ENCODE measurements at places on chromosomes 13 and 19.
A peak's percentile ranks its signal among the peaks of the same experiment; 100 is the strongest.

DNA sequence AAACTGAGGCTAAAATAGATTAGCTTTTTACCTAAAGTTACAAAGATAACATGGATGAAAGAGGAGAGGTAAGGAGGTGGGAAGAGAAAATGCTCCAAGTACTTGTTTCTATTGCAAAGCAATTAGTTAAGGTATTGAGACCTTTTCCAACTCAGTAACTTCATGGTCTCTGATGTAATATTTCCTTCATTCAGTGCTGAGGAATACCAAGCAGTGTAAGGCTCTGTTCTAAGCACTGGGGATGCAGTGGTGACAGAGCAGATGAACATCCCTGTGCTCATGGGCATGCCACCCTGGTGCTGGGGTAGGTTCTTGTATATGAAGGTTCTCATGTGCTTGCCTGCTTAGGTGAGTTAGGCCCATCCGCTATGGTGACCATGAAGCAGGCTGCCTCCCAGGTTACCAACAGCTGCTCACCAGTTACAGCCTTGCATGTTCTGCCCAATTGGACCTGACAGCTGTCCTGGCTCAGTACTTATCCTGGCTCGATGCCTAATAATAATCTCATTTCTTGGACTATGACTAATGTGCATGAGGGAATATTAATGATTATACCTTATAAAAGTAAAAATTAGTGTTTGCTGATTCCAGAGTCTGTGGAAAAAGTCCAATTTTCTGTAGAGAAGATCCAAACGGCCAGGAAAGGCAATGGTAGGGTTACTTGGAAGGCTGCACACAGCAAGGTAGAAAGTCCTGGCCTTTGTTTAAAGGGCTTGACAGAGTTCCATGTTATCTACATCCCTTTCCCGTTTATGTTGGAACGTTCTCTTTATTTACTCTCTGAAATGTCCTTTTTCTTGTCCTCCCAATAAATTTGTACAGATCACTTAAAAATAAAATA is 48.3 kb downstream of the LATS2 start:
- DNase-seq: no peak

DNA sequence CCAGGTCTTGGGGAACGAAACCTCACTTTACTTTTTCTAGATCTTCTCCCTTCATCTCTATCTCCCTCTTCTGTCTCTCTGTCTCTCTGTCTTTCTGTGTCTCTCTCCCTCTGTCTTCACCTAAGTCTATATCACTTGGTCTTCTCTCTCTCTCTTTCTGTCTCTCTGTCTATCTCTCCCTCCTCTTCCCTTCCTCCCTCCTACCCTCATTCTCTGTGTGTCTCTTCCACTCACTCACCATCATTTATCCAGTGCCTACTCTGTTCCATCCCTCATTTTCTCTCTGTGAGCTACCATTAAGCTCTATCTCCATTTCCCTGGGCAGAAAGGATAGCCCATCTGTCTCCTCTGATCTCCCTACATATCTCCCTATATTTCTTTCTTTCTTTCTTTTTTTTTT is 32.2 kb upstream of the FBL start:
- DNase-seq: no peak

- no peak for DNase-seq
Observed at GRCh38 chr19:48405850-48406249, 12.4 kb downstream of the GRIN2D start.

DNA sequence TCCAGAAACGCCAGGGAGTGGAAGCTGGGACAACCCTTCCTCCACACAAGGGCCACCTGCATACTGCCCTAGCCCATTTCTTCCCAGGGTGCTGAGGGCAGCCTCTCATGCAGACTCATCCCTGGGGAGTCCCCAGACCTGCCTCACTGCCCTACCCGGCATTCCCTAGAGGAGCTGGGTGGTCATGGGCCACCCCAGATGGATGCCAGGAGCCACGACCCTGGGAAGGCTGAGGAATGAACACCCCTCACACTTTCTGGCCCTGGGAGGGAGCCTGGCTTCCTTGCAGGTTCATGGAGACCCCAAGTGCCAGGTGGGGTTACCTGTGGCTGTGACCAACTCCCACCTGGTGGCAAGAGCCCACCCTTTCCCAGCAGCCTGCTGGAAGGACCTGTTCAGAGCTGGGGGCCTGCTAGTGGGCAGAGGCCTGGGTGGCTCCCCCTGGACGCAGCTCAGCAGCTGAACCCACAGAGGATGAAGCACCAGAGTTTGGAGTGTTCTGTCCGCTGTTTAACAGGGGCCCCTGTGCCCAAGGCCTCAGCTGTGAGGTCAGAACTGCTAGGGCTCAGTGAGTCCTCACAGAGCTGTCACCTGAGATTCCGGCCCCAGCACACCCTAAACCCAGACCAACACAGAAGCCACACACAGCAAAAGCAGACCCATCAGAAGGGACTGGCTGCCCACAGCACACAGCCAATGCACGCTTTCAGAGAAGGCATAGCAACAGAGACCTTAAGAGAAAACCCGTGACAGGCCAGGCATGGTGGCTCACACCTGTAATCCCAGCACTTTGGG is 6.6 kb downstream of the ACP4 start:
- no peak for DNase-seq

- no peak for DNase-seq
Observed at GRCh38 chr13:65460136-65460535, 1770.0 kb downstream of the PCDH9 start.

GRCh38 chr13:28651810-28652401 is 7.0 kb upstream of the POMP start:
- DNase-seq: no peak

DNA sequence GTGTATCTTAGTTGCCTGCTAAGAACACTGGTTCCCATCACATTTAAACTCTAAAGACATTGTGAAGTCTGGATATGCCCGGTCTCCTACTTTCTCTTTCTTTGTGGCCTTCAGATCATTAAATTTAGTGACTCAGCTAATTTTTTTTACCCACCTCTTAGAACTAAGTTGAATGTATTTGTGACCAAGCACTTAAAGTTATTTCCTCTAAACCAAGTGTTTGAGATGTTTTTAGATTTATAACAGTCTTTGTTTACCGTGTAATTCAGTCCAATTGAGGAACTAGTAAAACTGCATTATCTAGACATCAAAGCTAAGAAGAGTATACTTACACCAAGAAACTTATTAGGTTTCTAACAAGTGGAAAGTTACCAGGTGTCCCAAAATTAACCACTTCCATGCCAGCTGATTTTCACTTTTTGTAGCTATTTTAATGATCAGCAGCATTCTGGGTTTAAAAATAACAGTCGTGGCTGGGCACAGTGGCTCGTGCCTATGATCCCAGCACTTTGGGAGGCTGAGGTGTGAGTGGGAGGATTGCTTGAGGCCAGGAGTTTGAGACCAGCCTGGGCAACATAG is 53.1 kb downstream of the ARHGAP35 start:
- DNase-seq: no peak

- no peak for DNase-seq
Observed at GRCh38 chr19:50290011-50290410, 39.2 kb downstream of the KCNC3 start.

GRCh38 chr13:45717349-45717748 is 15.2 kb downstream of the CBY2 start:
- DNase-seq: no peak

DNA sequence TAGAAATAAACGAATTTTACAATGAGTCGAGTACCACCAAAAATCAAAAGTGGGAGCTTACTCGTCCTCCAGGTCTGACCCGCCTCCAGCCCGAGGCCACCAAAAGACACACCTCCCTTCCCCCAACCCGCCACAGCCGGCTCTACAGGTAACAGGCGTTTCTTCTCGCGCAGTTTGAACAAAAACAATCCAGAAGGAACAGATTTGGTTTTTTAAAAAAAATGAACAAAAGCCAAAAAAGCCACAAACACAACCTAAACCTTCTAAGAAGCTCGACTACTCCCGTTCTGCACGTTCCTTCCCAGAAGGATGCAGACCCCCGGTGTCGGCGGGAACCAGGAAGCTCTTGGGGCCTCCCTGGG is 671 bp downstream of the ZDHHC20 start:
- DNase-seq: peak; percentile 81

DNA sequence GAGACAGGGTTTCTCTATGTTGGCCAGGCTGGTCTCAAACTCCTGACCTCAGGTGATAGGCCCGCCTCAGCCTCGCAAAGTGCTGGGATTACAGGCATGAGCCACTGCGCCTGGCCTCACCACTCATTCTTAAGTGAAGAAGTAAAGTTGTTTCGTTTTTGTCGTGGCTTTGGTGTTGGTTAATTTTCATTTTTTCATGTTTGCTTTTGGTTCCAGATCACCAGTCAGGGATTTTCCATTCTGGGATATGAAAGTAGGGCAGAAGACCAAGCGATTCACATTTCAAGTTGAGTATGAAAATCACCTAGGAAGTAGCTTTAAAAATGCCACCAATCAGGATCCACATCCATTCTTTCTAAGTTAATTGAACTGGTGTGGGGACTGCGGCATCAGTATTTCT is 289.9 kb downstream of the DIAPH3 start:
- no peak for DNase-seq

- peak; percentile 75 for DNase-seq
Observed at GRCh38 chr13:20426766-20427448, 98.8 kb downstream of the CRYL1 start.

- DNase-seq: no peak
Observed at GRCh38 chr13:37067874-37068273, 8.4 kb upstream of the SUPT20H start.

DNA sequence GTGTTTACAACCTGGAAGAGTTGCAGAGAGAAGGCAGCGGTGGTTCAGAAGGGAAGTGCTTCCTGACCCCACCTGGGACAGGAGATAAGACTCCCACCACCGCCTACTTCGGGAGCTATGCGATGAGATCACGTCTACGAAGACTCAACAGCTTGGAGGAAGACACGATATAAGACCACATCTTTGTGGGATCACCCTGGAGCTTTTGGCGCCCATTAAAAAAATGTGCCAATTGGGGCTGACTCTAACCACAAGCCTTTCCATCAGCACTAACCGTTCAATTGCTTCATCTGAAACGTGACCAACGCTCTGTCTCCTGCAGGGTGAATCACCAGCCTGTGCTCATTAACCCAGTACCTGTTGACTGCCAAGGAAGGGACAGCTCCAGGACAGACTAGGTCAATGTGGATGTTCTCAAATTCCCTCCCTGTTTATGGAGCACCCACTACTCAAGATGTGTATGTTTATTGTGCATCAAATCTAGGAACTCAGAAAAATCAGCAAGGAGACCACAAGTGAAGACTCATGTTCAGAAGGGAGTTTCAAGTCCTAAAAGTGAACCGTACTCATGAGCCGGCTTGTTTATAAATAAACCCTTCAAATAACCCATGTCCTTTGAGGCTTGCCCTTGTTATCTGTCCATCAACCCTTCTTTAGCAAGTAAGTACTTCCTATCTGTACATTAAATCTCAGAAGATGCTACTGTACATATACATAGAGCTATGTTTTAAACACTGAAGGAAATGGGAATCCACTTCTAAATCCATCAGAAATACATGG is 67.5 kb downstream of the LATS2 start:
- DNase-seq: no peak

- no peak for DNase-seq
Observed at GRCh38 chr19:38031423-38031770, 124.4 kb downstream of the SIPA1L3 start.

DNA sequence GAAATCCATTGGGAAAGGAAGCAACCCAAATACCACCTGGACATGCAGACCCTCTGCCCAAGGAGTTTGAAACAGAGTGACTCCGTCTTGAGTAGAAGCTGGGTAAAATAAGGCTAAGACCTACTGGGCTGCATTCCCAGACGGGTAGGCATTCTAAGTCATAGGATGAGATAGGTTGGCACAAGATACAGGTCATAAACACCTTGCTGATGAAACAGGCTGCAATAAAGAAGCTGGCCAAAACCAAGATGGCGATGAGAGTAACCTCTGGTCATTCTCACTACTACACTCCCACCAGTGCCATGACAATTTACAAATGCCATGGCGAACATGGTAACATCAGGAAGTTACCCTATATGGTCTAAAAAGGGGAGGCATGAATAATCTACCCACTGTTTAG is 40.2 kb downstream of the RFXAP start:
- DNase-seq: no peak

- no peak for DNase-seq
Observed at GRCh38 chr13:30744056-30744680, 8.8 kb downstream of the ALOX5AP start.

GRCh38 chr19:48629599-48630295 is 7.4 kb downstream of the DBP start:
- peak; percentile 98 for DNase-seq

- DNase-seq: no peak
Observed at GRCh38 chr19:3512562-3513228, 6.6 kb downstream of the FZR1 start.

- no peak for DNase-seq
Observed at GRCh38 chr13:65505941-65506340, 1724.2 kb downstream of the PCDH9 start.

GRCh38 chr19:31459430-31459829 is 110.2 kb upstream of the TSHZ3 start:
- DNase-seq: no peak

- DNase-seq: no peak
Observed at GRCh38 chr13:91714855-91715254, 316.4 kb downstream of the GPC5 start.

DNA sequence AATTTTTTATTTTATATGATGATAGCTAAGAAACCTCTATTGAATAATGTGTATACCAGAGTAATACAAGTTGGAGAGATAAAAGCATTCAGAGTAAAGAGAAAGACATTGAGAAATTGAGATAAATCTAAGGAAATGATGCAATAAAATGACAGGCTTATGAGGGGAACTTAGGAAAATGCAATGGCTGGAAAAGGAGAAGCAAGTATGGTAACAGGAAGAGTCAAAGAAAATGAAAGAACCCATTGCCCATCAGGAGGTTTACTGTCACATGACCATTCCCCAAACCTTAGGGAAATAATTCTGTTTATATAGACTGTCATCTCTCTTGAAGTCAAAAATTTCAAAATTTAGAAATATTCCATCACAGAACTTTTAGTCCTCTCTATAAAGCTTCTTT is 808.0 kb upstream of the PRR20A start:
- DNase-seq: no peak

All from ELF-1 (cell line).